ENCODE measurements at places on chromosomes 13 and 19.

DNA sequence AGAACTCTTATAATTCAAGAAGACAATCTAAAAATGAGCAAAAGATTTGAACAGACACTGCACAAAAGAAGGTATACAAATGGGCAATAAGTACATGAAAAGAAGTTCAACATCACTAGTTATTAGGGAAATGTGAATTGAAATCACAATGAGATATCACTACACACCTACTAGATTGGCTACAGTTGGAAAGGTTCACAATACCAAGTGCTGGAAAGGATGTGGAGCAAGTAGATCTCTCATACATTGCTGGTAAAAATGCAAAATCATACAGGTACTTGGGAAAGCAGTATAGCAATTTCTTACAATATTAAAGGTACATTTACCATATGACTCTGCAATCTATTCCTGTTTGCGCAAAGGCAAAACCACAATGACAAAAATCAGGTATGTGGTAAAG is 145.7 kb downstream of the LHFPL6 start:
- DNase-seq: no peak

GRCh38 chr13:19607523-19608078 is 25.9 kb upstream of the MPHOSPH8 start:
- DNase-seq: no peak

GRCh38 chr13:74575729-74576125 is 441.5 kb upstream of the KLF12 start:
- peak; percentile 72 for DNase-seq

DNA sequence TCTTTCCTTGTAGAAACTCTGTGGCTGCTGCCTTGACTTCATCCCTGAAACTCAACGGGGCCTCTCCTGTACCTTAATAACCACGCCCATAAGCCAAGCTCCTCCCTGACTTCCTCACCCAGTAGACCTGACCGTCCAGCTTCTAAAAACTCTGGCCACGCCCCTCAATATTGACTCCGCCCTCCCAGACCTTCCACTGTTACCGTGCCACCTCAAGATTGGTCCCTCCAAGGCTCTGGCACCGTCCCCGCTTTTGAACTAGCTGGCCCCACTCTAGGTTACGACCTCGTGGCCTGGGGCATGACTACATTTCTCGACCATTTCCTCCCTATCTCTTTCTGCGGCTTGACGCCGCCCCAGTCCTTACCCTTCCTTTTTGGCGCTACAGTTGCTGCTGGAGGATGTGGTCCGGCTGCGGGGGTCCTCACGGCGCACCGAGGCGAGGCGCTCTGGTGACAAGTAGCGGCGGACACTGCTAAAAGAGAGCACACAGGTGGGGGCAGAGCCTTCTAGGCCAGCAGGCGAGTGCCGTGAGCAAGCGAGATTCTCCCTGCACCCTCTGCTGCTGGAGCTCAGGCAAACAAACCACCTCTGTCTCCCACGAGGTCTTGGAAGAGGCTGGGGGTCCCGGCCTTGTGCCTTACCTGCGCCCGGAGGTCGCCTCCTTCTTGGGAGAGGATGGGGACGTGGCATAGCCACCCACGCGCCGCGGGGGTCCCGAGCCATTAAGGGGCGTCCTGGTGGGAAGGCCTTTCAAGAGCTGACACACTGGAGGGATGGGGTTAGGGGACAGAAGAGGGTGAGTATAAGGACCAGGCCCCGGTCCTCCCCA is 2.3 kb upstream of the EML2 start:
- DNase-seq: peak; percentile 67

- DNase-seq: no peak
Observed at GRCh38 chr13:63323441-63323840, 1907.8 kb upstream of the PCDH20 start.

DNA sequence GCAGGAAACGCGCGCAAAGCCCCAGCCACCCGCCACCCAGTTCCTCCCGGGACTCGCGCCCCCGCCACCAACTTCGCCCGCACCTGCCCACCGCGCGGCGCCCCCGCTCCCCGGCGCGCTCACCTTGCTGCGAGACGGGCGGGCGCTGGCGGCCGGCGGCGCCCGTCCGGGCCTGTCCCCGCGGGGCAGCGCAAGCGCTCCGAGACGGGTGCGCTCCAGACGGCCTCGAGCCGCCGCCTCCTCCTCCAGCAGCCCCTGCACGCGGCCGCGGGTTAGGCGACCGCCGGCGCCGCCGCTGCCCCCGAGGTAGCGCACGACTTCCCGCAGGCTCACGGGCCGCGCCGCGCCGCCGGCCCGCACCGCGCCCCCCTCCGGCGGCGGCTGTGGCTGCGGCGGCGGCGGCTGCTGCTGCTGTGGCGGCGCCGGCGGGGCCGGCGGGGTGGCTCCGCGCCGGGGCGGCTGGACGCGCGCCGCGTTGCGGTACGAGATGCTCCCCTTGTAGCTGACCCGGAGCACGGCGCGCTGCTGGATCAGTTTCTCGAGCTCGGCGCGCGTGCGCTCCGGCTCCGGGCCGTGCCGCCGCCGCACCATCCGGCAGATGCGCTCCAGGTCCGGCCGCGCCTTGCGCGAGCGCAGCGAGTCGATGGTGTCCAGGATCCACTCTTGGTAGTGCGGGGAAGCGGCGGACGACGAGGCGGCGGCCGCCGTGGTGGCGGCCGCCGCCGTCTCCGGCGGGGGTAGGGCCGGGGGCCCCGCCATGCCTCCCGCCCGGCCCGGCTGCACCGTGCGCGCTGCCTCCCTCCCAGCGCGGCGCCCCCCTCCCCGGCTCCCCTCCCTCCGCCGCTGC is 666 bp downstream of the SAMD1 start:
- DNase-seq: peak; percentile 51

DNA sequence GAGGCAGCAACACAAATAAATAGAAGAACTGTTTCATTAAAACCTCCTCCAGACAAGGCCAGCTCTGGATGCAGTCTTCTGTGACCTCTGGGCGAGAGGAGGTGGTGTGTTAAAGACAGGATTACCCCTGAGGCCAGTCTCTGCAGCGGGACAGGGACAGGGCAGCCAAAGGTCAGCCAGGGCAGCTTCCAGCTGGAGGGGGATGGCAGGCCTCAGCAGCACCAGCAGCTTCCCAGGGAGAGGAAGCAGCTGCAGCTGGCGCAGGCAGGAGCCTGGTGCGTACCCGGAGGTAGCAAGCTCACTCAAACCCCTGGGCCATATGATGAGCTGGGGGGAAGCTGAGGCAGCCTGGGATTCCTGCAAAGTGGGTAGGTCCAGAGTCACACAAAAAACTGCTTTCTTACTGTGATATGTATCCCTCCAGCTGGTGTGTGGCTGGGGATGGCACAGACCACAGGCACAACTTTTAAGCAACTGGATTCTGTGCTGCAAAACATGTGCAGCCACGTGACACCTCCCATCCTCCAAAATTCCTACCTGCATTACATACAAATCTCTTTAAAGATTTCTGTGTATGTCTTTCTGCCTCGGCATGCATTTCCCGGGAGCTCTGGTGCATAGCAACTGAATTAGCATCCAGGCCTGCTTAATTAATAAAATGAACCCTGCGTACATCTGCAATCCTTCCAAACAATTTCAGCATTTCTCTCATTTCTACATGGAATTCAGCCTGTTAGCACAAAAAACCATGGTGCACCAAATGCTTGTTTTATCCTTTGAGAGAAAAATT is 238.3 kb upstream of the MAB21L1 start:
- no peak for DNase-seq

GRCh38 chr19:44552324-44552723 is 22.8 kb upstream of the CEACAM20 start:
- DNase-seq: no peak

DNA sequence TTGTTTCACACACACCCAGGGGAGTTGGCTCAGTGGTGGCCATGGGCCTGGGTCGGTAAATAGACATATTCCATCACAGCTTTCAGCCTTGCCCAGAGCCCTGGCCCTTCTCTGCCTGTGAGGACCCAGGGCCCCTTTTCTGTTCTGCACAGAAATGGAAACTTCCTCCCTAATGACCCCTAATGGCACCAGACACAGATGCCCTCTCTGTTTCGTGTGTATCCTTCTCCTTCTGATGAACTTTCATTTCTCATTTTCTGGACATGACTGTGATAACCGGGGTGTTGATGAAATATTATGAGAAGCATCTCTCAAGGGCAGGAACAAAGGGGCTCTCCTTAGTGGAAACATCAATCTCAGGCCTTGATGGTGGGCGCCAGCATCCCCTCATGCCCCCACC is 12.8 kb downstream of the LILRA1 start:
- DNase-seq: no peak

- no peak for DNase-seq
Observed at GRCh38 chr13:87678372-87678752, 7.2 kb downstream of the SLITRK5 start.

DNA sequence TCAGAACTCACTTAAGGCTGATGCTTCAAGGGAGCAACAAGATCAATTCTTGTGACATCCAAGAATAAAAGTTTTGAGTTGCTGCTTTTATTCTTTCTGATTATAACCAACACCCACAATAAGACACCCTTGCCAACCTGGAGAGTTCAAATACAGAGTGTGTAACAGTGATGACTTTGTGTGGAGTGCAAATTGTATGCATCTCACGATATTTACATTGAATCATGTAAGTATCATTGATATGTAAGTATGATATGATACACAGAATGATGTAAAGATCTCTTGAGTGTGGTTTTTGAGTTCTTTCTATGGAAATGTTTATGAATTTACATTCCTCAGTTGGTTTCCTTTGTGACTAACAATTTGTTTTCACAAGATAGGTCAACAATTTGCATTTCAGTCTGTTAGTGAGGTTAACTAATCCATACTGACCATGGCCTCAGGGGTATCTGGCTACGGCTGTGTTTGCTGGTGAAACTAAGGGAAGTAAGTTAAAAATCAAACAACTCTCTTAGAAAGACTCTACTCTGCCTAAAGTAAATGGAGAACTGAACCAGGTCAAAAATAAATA is 12.4 kb downstream of the LHFPL6 start:
- no peak for DNase-seq

DNA sequence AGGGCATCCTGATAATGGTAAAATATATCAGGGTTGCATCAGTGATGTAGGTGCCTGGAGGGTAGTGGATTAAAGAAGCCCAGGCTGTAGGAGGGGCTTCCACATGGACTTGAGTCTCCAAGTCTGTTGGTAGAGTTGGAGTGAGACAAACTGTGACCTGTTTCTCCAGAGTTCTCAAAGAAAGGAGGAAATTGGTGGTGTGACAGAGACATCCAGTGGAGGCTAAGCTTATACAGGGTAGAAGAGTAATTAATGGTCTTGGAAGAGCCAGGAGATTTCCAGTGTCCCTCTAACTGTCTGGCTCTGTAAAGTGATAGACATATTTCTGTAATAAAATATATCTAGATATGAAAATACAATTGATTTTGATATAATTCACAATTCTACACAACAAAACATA is 61.1 kb downstream of the GPC5 start:
- no peak for DNase-seq

GRCh38 chr19:18282021-18282787 is 782 bp upstream of the JUND start:
- DNase-seq: no peak

GRCh38 chr13:86464193-86464592 is 665.0 kb upstream of the SLITRK6 start:
- DNase-seq: no peak

DNA sequence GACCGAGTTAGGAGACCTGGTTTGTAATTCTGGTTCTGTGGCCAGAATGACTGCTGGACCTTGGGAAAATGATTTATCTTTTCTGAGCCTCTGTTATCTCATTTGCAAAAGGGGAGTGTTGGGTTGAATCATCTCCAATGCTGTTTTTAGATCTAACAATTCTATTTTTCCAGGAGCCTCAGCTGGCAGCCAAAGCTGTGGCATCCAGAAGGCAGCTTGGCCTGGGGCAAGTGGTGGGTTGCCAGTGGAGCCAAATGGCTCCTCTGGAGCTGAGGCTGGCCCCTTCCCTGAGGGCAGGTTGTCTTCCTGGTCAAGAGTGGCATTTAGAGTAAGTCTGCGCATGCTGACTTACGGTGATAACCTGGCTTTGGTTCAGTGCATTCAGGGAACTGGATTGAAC is 21.3 kb downstream of the B3GLCT start:
- no peak for DNase-seq

DNA sequence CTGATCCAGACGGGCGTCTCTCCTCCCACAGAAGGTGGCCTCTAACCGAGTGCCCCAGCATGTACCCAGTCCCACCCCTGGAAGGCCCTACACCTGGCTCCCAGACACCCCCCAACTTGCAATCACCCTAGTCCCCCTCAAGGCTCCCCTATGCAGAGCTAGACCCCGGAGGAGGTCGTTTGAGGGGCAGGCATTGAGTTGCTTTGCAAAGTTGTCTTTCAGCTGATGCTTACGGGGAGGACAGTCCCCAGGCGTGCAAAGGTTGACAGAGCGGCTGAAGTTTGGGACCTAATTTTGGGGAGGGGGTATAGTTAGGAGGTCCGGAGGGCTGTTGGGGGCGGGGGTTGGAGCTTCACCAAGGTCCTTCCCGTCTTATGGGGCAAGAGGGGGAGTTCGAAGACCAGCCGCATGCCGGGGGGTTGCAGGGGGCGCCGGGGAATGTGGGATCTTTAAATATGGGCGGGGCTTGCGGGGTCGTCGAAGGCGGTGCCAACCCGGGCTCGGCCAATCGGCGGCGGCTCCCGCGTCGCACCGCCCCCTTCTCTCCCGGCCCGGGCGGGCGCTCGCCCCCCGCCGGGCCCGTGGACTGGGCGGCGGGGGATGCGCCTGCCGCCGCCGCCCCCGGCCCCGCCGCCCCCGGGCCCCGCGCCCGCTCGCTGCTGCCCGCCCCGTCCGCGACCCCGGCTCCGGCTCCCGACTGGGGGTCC is at the start of gene KCNN1:
KCNN1 (plus strand) TSS at position 558 of the 707 bp plus-strand sequence. CDS start 6,782 bp downstream, outside the sequence.
- DNase-seq: no peak

- DNase-seq: peak; percentile 31
Observed at GRCh38 chr19:6228551-6229215, 51.1 kb downstream of the MLLT1 start.

GRCh38 chr13:33953781-33954180 is 135.8 kb downstream of the RFC3 start:
- peak; percentile 17 for DNase-seq
